IPS DF 19.7 (cell line): ENCODE measurements at places on chromosomes 11 and 22.

GRCh38 chr11:123046473-123047259, 15.3 kb downstream of the HSPA8 start:
- DNase-seq: no peak

DNA sequence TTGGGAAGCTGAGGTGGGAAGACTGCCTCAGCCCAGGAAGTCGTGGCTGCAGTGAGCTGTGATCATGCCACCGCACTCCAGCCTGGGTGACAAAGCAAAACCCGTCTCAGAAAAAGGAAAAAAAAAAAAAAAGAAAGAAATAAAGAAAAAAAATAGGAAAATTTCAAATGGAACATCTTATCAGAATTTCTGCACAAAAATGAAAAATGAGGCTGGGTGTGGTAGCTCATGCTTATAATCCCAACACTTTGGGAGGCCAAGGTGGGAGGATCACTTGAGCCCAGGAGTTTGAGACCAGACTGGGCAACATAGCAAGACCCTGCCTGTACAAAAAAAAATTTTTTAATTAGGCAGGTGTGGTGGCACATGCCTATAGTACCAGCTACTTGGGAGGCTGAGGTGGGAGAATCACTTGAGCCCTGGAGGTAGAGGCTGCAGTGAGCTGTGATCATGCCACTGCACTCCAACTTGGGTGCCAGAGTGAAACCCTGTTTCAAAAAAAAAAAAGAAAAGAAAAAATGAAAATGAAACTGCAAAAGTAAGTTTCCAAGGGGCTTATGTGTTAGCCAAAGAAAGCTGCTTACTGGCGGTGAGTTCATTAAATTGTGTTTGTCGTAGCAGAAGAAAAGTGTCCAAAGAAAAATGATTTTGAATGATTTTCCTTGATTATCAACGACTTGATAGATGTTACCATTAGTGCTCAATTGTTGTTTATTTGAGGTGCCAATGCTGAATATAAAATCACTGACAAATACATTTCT, 7.5 kb upstream of the CRKL start:
- DNase-seq: no peak

DNA sequence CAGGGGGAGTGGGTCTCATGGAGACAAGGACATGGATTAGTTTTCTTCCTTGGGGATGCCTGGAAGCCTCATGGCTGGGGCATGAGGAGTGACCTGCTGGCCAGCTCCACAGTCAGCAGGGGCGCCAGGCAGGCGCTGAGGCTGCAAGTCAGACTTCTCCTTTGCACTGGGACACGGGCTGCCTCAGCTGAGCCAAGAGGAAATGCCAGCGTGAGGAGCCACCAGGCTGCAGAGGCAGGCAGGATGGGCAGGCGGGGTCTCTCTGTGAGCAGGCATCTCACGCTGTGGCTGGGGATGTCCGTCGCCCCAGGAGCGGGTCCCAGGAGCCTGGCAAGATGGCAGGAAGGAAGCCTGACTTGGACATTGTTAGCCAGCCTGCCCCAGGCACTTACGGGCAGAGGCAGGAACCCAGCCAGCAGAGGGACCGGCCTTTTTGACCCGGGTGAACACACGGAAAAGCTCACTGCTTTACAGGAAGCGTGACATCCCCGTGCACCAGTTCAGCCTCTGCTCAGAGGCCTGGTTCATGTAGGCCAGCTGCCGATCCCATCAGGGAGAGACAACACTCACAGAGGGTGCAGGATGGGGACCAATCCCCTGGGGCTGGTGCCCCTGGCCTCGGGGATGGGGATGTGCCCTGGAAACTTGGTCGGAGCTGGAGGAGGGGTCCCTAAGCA, 10.2 kb downstream of the GNB1L start:
- DNase-seq: no peak

DNA sequence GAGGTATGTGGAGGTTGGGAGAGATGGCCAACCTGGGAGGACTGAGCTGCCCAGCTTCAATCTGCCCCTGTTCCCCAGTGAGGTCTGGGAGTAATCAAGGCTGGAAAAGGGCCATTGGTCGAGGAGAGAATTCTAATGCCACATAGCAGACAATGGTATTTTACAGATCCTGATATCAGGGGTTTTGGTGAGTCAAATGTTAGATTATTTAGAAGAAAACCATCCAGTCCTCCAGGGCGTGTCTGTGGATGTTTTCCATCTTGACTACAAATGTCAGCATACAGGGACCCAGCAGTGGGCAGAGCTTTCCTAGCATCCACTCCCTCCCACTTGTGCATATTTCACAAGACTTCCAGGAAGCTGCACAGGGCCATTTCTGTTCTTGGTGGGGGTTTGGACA, 107.9 kb downstream of the SCN3B start:
- DNase-seq: no peak

GRCh38 chr11:75087319-75088305, 9.1 kb downstream of the OR2AT4 start:
- no peak for DNase-seq

DNA sequence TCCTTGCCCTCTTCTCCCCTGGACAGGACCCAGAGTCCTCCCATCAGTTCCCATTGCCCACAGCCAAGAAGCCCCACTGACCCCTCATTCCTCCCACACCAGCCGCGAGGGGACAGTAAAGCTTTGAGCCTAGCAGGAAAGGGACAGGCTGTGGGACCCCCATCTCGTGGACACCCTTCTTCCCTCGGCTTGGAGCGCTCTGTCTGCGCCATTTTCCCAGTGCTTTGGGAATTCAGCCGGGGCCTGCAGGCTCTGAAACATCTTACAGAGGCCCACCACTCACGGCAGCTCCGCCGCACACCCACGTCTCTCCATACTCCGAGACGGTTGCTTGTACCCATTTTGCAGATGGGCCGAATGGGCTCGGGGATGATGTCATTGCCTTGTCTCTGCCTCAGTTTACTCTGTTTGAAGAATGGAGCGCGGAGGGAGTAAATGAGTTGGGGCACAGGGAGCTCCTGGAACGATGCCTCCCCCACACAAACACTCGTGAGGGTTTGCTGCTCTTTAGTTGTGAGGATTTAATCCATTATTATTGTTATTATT, 447.7 kb downstream of the TBC1D22A start:
- DNase-seq: no peak

GRCh38 chr11:111624608-111625007, 22.4 kb downstream of the SIK2 start:
- DNase-seq: no peak

DNA sequence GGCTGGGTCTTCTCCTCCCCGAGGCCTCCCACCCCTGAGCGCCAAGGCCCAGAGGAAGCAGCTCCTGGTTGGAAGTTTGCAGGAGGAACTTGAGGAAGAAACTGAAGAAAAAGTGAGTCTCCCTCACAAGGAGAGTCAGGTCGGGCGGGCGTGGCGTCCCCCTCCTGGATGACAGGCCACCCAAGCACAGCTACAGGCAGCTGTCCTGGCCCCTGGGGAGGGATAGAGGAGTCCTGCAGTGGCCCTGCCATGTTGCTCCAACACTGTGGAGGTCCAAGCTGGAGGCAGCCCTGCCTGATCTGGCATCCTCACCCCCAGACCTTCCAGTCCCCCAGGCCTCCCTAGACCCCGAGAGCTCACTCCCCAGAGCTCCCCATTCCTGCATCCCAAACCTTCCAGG, 1150.1 kb downstream of the BRD1 start:
- no peak for DNase-seq

DNA sequence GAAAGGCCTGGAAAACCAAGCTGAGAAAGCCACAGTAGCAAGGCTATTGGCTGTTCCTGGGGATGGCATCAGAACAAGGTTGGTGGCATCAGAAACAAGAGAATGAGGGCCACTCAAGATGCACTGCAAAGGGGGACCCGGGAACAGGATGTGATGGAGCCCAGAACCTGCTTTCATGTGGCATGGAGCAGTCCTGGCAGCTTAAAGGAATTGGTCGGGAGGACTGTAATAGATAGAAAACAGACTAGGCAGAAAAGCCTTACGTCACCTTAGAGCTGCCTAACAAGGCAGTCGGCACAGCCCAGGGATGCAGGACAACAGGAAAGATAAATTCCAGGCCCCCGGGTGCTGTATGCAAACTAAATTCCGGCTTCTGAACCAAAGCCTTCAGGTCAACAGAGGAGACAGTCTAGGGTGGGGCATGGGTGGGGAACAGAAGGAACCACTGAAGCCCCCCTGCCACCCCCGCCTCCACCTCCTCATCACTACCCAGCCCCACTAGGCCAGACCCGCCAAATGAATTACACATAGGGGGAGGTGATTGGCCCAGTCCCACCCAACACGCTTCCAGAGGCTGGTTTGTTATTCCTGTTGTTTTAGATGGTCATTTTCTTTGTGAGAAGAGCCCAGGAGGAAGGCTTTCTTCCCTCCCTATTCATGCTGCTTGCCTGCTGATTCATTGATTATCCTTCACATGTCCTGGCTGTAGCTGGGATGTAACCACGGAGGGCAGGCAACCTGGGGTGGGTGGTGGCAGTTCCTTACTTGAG, 25.7 kb upstream of the LRRC55 start:
- no peak for DNase-seq

GRCh38 chr22:49242480-49242879, 585.2 kb downstream of the BRD1 start:
- no peak for DNase-seq

DNA sequence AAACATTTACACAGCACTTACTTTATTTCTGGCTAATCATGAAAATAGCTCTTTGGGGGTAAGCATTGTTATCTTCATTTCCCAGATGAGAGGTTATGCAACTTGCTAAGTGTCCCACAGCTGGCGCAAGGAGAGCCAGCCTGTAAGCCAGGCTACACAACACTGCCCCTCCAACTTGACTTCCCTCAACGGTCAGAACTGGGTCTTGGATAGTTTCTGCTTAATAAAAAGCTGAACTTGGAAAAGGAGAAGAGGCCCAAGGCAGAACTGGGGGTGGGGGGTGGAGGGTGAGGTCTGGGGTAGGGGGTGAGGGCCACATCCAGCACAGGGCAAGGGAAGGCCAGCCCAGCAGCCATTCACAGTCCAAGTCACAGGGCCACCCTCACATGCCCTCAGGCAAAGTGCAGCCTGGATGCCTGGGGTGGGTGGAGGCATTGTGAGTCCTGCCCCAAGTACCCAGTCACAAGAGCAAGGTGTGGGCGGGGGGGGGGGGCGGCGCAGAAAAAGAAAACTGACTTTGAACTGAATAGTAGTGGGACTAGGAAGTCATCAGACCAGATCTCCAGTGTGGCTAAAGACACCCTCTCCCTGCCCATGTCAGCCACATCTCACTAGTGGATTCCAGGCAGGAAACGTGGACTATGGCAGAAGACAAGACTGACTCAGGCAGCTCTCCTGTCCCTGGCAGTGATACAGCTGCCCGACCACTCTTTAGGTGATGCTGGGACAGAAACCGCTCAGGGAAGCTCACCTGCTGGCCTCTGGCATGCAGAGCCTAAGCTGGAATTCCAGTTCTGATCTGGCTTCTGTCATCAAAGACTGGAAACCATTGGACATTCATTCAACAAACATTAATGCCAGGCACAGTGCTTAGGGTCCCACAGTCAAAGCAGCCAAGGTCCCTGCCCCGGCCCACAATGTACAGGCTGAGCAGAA, 52.4 kb downstream of the PACSIN2 start:
- no peak for DNase-seq

- DNase-seq: no peak
Measured at GRCh38 chr22:17580441-17581031, 17.2 kb downstream of the SLC25A18 start.

DNA sequence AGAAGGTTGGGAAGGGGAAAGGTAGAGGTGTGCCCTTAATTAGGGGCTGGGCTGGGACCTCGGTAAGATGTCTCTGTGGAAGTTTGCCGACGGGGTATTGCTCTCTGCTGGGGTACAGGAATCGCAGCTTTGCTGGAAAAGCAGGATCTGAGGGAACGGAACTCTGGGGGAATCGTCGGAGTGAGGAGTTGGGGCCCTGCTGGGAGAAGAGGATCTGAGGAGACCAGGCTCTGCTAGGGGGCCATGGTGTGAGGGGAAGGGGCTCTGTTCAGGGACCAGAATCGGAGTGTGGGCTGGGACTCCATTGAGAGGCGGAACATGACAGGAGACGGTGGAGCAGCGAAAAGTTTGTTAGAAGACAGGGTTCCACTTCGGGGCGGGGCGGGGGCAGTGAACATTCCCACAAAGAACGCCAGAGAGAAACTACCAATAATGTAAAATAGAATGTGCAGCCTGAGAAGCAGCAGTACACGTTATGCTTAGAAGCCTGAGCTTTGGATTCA, 456 bp downstream of the AAMDC start:
- no peak for DNase-seq

DNA sequence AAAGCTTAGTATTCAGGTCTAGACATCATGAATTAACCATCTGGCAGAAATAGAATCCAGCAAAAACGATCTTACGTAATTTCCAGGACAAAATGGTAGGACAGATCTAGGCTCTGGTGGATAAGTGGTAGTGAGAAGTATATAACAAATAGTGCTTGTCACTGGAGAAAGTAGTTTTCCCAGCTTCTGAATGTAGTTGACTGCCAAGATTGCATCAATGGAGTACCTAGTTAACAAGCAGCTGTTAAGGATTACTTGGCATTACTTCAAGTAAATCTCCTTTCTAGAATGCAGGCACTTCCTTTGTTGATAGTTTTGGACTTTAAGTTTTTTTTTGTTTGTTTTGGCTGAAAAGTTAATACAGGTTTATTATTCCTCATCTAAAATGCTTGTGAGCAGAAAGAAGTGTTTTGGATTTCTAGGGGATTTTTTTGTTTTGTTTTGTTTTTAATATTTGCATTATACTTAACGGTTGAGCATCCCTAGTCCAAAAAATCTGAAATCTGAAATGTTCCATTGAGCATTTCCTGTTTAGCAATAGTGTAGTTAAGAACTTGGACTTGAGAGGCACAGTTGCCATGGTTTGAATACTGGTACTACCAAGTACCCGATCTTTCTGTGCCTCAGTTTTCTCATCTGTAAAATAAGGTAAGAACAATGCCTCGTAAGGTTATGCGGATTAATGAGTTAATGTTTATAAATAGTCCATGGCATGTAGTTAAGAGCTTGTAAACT, 20.3 kb downstream of the FAM118B start:
- no peak for DNase-seq

GRCh38 chr11:26905368-26905767, 88.5 kb upstream of the FIBIN start:
- no peak for DNase-seq

DNA sequence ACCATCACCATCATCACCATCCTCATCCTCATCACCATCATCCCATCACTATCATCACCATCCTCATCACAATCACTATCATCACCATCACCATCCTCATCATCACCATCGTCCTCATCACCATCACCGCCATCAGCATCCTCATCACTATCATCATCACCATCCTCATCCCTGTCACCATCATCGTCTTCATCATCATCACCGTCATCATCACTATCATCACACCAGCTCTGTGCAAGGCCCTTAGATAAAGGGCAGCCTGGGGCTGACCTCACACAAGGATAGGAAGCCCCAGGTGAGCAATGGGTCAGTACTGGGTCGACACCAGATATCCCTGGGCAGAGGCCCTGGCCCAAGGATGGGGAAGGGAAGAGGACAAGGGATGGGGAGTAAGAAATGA, 16.1 kb downstream of the RTN4R start:
- no peak for DNase-seq

- DNase-seq: no peak
Measured at GRCh38 chr11:122782222-122782621, 56.1 kb upstream of the CRTAM start.

- no peak for DNase-seq
Measured at GRCh38 chr11:31640611-31641010, 131.0 kb downstream of the ELP4 start.
